Right kidney (tissue), 9 donors: ENCODE measurements at places on chromosomes 12 and 14.

- DNase-seq = no peak
These were observed 52.6 kb upstream of the BICD1 start for GRCh38 chr12:32053881-32054624.

- no peak for DNase-seq
These were observed 179.4 kb upstream of the ABCD2 start for GRCh38 chr12:39798977-39799376.

DNA sequence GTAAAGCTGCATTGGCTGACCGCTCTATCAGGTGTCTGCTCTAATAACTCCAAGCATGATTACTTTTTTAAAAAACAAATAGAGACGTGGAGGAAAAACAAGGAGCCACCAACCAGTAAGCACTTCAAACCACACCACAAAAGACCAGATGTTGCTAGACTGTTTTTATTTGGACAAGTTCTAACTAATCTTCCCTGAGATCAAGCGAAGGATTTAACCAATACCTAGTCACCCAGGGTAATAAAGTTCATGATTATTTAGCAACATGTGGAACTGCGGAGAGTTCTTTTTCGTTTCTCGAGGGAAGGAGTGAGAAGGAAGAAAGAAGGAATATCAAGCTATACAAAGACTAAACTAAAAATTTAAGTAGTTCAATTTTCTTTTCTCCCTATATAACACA is 288.1 kb downstream of the DUSP6 start:
- no peak for DNase-seq

DNA sequence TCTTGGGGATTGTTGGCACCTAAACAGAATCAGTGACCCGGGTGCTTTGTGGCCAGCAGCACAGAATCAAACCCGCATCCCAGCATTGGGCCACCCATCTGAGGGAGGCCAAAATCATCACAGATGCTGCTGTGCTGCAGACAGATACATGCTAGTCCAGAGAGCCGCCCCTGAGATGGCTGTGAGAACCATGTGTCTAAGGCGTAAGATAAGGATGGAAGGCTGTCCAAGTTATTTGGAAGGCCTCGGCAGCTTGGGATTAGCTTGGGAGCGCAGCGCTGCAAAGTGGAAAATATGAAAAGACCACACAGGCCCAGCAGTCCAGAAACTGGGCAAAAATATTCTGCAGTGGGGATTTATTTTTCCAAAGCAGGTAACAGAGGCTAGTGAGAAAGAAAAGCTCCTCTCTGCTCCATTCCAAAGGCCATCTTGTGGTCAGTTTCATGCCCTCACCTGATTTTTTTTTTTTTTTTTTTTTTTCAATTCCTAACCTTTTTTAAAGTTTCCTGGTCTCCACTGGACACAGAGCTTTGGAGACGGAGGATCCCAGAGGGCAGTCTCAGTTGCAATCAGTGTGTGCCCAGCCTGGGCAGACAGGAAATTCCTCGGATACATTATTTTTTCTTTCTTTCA is 178.9 kb upstream of the BCL2L14 start:
- DNase-seq = no peak

DNA sequence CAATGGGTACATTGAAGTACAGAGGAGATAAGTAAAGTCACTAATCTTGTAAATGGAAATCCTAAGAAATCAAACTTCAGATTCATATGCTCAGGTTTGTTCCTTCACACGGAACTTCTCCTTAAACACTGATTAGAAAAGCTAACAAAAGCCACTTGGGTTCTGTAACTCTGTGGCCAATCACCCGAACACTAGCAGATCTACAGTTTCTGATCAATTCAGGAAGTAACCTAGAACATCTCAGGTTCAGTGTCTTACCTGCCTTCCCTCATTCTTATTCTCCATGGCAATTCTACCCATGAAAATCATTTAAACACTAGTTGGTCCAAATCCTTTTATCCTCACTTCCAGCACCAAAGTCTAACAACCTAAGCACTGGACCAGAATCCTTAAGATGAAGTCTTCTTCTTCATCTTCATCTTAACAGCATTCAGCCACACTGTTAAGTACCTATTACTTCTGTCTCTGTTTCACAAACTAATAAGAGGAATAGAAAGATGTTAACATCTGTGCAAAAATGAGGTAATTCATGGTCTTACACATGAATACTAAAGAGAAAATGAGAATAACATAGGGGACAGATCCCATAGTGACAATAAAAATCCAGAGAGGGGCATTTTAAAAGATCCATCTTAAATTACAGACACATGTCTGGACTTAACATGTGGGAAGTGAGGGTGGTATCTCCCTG is 184.5 kb downstream of the SSPN start:
- no peak for DNase-seq

DNA sequence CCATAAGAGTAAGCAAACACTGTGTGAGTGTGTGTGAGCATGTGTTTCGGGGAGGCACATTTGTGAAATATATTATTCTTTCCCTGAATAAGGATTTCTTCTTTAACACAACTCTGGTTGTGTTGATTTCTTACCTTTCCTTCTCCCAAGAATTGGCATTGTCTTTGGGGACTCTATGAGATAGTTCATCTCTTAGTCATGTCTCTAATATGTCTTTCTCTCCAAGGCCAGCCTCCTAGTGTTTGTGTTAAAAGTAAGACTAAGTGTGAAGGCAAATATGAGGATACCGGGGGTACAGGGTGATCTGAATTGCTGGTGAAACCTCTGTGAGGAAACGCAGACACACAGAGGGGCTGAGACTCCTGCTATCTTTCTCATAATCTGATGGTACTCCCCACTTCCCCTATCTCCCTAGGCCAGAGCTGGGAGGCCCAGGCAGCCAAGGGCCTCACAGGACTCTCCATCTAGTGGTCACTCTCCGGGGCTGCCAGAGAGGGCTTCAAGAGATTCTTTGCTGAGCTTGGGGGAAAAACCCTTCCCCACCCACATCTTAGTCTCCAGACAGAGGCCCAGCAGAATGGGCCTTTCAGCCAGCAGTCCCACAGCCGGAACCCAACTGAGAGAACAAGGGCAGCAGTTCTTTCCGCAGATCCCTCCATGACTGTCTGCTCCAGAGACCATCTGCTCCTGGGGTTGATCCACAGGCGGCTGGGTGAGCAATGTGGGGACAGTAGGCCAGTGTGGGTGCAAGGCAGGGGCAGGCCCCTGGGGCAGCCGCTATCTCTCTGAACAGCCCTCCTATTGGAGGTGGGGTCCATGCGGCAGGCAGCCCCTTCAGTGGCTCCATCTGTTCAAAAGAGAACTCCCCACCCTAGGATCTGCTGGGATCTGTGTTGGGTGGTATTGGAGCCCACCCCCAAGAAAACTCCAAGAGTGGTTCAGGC is 5.8 kb upstream of the HOXC12 start:
- DNase-seq = no peak

- no peak for DNase-seq
These were observed 96.2 kb downstream of the FAR2 start for GRCh38 chr12:29245246-29245645.

DNA sequence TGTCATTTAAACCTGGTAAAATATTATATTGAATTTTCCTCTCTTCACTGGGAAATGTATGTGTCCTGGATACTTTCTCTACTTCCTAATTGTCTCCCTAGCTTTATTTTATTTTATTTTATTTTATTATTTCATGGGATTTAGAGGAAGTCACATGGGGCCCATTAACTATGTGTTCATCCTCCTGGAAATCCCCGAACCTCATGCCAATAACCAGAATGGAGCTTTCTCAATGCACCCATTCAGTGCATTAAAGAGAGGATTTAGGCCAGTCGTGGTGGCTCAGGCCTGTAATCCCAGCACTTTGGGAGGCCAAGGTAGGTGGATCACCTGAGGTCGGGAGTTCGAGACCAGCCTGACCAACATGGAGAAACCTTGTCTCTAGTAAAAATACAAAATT is 1.3 kb upstream of the RPGRIP1 start:
- DNase-seq = no peak

GRCh38 chr12:96029826-96030225 is 5.6 kb downstream of the LTA4H start:
- no peak for DNase-seq

DNA sequence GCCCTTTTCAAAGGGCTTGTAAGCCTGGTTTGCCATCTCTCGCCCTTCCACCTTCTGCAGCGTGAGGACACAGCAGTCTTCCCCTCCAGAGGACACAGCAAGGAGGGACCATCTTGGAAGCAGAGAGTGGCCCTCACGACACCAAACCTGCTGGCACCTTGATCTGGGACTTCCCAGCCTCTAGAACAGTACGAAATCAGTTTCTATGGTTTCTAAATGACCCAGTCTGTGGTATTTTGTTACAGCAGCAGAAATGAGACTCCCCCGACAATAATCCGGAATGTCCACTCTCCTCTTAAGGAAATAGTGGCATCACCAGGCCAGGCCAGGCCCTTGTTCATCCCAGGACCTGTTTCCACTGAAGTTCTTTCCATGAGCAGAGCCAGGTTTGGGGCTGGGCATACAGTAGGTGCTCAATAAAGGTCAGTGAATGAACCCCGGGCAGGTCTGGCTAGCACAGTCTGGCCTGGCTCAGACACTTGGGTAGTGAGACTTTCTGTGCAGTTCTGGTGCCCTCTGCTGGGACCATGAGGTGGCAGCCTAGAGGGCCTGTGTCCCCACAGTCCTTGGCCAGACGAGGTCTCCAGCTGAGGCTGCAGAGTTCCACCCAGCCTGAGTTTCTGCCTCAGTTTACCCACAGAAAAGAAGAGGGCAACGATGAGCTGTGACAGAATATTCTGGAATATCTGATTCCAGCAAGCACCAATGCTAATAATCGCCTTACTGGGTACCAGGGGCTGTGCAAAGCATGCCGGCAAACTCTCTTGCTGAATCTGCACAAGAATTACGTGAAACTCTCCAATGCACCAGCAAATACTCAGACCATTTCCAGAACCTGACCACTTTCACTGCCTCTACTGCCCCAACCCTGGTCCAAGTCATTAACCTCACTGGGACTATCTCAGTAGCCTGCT is 14.0 kb downstream of the ABCB9 start:
- peak; percentile 47 for DNase-seq

- DNase-seq = no peak
These were observed 20.4 kb downstream of the ASPG start for GRCh38 chr14:104105822-104106470.

DNA sequence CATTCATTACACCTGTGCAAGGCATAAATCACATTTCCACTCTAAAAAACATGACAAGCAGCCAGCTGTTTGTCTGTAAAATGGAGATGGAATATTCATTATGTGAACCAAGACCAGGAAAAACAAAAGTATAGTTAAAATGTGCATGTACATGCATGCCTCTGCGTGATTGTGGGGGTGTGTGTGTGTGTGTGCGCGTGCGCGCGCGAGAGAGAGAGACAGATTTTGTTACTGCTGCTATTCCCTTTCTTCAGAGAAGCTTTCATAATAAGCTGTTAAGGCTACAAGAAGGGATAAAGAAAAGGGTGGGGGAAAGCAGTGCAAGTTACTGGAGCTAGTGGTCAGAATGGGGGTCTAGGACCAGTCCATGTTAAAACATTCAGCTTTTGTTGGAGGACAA is 430.3 kb downstream of the NAV3 start:
- no peak for DNase-seq

DNA sequence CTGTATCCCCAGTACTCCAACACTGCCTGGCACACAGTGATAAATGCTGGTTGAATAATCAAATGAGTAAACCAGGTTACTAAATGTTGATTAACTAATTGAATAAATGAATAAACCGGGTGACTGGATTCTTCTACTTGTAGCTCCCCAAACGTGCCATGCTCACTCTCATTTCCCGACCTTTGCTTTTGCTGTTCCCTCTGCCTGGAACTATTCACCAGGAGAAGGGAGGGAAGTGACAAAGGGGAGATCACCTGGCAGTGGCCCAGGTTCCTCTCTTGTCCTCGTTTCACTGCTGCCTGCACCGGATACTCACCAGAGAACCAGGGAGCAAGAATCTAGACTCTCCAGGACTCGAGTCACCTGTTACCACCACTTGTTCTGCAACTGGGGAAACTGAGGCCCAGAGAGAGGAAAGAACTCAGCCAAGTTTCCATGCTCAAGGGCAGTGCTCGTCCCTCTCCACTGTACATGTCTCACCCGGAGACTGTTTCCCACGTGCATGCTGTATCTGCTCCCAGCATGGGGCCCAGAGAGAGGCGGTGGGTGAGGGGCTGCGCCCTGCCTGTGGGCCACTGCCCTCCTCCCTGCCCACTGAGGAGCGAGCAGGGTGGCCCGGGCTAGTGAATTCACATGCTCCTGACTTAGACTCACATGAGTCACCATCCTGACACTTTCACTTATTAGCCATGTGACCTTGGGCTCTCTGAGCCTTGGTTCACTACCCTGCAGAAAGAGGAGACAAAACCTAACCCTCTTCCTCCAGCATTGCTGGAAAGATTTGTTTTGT is 17.7 kb upstream of the POP5 start:
- DNase-seq = peak; percentile 26

GRCh38 chr12:131596115-131596514 is 114.8 kb upstream of the SFSWAP start:
- DNase-seq = no peak

GRCh38 chr12:16281157-16281556 is 3.7 kb upstream of the SLC15A5 start:
- DNase-seq = no peak

DNA sequence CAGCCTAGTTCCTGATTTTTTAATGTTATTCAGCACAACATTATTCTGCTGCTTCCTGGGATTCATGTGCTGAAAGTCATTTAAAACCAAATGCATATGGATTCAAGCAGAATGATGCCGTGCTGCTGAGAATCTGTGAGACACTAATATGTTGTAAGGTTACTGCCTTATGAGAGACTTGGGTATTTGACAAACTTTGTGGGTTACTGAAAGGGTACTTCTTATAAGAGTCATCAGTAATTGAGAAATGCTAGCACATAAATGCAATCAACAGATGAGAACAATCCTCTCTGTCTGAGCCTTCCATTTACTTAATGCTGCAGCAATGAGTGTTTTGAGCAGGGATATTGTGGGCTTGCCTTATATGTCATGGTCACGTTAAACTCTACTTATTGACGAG is 175.7 kb downstream of the NPAS3 start:
- no peak for DNase-seq

- DNase-seq = no peak
These were observed 95.5 kb upstream of the PDE3A start for GRCh38 chr12:20272801-20273200.

DNA sequence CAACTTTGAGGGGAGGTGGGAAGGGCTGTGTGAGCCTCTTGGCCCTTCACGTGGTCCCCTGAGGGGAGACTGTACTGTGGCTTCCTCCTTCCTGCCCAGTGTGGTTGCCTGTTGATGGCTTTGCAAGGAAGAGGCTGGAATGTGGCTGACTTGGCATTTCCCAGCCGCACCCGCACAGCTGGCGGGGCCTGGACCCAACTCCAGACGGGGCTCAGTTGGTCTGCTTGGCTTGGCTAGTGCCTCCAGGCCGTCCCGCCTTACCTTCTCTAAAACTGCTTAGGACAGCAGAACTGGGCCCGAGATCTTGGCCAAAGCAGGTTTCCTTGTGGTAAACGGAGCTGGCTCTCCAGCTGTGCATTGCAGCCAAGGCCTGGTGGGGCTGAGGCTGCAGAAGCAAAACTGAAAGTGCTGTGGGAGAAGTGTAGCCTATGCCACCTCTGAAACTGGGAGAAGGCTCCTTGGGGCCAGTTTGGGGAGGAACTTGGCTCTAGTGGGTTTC is 139.5 kb downstream of the SMOC1 start:
- no peak for DNase-seq

DNA sequence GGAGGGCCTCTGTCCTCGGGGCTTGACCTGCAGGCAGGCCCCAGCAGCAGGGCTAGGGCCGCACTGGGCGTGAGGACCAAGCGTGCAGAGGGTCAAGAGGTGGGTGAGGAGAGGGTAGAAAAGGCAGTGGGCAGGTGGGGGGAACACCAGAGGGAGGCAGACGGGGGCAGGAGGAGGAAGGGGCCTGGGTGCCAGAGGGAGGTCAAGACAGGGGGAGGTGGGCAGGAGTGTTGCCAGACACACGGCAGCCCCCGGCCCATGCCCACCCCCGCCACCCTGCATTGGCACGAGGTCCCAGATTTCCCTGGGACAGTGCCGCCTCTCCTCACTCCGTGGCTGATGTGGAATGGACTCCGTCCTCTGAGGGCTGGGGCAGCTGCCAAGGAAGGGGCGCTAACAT is 8.2 kb downstream of the TMEM121 start:
- DNase-seq = no peak
